ENCODE measurements at places on chromosomes 11 and 22.

- DNase-seq = no peak
Measured at GRCh38 chr11:4190098-4190497, 95.5 kb downstream of the RRM1 start.

DNA sequence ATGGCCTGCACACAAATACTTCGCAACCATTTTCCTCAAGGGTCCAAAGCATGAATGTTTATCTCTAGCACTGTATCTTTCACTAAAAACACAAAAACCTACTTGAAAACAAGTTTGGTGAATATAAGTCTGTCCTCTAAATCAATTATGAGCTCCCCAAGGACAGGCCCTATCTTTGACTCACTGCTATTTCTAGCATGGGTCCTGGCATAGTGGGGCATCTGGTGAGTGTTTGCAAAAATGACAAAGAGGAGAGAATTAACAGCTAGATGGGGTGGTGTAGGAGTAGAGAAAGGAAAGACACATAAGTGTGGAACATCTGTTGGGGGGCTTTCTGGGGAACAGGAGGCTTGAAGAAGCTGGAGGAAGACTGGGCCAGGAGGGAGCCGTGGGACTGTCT, 74.0 kb upstream of the PHOX2A start:
- no peak for DNase-seq

GRCh38 chr11:1598816-1599215, 722 bp upstream of the KRTAP5-2 start:
- no peak for DNase-seq

DNA sequence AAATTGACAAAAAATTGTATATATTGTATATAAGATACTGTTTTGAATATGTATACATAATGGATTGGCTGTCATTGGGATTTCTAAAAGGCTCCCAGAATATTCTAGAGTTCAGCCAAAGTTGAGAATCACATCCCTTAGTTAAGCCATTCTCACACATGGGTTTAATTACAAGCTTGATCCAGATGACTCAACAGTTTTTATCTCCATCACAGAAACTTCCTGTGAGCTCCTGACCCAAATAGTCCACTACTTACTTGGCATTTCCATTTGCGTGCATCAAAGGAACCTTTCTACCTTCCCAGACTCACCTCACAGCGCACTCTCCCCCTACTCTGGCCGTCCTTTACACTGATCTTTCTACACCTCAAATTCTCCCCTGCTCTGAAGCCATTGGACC, 184.8 kb upstream of the ARHGAP20 start:
- no peak for DNase-seq

- no peak for DNase-seq
Measured at GRCh38 chr22:37017356-37017755, 1.9 kb downstream of the TST start.

DNA sequence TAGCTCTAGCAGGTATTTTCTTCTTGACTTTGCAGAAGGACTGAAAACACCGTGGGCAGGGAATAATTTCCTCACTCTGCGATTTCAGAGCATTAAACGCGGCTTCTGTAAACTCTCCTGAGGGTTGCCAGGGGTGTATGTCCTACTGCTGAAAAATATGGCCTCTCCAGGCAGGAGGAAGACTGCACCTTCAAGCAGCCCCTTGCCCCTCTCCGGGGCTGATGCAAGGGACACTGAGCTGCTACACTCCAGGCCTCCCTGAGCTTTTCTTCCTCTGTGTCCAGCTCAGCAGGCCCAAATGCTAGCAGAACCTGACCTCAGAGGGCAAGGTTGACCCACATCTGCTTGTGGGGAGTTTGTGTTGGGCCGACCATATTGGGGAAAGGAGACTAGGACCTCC, 2.2 kb downstream of the CD6 start:
- no peak for DNase-seq

- no peak for DNase-seq
Measured at GRCh38 chr11:25242928-25243327, 746.1 kb downstream of the LUZP2 start.

DNA sequence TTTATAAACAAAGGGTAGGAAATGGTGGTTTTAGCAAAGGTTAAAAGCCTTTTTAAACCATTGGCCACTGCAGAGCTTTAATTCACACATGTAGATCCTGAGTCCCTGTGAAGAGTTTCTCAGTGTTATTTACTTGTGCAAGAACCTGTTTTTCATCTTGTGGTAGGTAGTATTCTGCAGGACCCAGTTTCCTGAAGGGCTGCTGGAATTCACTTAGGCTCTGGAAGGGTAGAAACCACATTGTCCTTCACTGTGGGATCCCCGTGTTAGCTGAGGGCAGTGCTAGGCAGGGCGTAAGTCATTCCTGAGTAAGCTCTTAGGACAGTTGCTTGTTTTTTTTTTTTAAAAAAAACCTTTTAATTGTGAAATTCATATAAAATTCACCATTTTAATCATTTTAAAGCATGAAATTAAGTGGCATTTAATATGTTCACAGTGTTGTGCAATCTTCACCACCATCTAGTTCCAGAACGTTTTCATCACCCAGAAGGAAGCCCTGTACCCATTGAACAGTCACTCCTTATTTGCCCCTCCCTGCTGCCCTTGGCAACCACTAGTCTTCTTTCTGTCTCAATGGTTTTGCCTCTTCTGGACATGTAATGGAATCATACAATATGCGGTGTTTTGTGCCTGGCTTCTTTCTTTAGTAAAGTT, 77.7 kb downstream of the C22orf31 start:
- no peak for DNase-seq

DNA sequence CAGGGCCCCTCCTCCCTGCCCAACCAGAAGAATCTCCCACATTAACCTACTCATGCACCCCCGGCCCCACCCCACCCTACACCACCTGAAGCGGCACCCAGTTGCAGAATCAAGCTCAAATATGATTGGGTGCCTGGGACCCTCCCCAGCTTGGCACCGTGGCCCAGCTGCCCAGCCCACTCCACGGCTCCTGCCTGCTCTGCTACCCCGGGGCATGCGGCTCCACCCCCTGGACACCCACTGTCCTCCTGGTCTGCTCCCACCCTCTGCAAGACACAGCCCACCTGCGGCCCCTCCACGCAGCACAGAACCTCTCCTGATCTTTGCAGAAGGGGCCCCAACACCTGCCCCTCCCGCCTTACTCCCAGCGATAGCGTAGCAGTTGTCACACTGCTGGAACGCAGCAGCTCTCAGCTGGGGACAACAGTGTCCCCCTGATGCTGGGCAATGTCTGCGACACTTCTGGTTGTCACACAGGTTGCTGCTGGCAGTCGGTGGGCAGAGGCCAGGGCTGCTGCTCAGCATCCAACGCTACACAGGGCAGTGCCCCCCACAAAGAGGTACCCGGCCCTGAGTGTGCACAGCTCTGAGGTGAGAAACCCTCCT, 32.0 kb upstream of the TESMIN start:
- no peak for DNase-seq

GRCh38 chr22:48649031-48649430, 1178.6 kb downstream of the BRD1 start:
- DNase-seq = no peak

DNA sequence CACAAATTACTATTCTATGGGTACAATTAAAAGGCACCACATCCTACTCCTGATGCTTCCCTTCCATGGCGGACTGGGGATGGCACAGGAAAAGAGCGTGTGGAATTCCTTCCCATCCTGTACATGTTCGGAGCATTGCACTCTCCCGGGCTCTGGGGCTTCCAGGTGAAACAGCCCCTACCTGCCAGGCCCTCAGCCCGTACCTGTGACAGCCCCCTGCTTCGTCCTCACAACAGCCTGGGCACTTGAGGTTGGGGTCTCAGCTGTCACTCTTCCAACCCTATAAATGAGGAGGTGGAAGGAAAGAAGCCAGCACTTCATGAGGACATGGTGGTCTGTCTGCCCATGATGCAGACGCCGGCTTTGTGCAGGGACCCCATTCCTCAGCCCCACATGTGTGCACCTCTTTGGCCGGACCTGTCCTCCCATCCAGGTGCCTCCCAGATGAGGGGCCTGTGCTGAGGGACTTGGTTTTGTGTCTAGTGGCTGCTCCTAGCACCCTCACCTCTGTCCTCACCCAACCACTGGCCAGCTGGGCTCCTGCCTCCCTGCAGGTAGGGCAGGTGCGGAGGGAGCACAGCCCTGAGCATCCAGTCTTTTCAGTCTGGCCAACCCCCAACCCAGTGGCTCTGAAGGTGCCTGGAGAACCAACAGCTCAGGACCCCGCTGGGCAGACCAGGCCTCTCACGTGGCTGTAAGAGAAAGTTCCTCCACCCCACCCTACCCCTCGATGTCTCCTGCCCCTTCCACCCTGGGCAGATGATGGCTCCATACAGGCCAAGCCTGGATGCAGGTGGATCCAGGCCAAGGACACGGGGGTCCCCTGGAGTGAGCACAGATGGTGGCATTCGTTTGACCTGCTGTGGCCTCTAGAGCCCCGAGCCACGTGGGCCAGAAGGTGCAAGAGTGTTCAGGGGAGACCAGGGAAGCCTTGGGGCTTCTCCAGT, 23.4 kb upstream of the WNT7B start:
- DNase-seq = no peak

- DNase-seq = no peak
Measured at GRCh38 chr11:42239188-42239587, 779.7 kb upstream of the LRRC4C start.

DNA sequence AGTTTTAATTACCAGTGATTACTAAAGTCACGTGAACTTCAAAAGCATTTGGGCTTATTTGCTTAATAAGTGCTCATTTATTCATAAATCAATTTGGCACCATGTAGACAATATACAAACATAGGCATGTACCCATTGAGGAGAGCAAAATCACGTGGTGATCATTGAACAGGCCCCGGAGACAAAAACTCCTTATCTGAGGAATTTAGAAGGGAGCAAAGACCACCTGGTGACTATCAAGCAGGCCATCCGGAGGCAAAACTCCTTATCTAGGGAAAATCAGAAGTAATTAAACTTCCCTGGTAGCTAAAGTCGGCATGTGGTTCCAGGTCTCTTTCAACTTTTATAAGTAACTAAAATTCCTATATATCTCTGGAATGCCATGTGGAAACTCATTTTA, 5.7 kb upstream of the BTBD10 start:
- no peak for DNase-seq

DNA sequence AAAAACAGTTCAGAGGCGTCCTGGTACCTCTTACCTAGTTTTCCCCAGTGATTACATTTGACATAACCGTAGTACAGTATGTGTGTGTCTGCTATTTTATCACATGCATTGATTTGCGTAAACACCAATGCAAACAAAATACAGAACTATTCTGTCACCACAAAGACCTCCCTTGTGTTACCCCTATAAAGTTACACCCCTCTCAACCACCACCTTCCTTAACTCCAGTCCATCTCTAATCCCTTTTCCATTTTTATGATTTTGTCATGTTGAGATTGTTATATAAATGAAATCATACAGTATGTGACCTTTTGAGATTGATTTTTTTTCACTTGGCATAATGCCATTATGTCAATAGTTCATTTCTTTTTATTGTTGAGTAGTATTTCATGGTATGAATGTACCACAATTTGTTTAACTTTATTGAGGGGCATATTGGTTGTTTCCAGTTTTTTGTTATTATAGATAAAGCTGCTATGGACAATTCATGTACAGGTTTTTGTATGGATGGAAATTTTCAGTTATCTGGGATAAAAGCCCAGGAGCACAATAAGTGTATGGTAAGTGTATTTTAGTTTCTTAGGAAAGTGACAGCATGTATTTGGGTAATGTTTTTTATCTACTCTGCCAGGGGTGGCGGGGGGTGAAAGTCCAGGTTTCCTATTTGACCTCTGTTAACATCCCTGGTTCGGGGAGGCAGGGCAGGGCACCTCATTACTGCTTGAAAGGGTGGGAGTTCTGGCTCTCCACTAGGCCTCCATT, 6.0 kb upstream of the SLC37A2 start:
- no peak for DNase-seq

- DNase-seq = no peak
Measured at GRCh38 chr22:24801901-24802465, 4.0 kb upstream of the SGSM1 start.

DNA sequence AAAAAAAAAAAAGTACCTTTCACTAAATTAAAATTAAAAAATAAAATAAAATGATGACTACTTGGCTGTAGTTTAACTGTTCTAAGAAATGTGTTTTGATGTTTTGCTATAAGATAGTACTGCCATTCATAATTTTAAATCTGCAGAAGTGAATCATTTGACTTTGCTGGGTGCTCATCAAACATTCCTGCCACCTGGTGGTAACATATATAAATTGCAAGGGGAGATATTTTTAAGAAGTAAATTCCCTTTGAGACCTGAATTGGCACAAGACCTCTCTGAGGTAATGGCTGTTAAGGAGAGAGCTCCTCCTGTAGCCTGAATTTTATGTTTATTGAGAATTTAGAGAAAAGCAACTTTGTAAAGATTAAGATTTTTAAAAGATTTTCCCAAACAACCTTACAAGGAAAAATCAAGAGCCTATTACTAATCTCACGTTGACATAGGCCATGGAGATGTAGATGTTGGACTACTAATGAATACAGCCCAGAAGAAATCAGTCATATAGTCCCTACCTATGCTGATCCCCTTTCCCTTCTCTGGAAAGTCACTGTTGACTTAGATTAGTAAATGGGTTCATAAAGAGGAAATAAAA, 11.9 kb upstream of the NARS2 start:
- DNase-seq = no peak

DNA sequence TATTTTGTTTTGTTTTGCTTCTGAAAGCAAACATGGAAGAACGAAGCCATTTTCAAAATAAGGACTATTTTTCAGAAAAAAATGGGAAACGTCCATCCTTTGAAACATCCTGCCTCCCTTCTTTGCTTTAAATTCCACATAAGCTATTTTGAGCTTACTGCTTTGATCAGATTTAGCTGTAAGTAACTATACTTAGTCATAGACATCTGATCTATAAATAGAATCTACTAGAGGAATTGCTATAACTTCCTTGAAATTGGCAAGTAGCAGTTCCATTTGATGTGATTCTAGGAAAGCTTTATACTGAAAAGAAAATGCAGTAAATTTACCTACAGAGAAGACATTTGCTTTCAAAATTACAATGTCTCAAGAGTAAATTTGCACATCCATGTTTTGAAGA, 305.8 kb downstream of the TTC28 start:
- DNase-seq = no peak

DNA sequence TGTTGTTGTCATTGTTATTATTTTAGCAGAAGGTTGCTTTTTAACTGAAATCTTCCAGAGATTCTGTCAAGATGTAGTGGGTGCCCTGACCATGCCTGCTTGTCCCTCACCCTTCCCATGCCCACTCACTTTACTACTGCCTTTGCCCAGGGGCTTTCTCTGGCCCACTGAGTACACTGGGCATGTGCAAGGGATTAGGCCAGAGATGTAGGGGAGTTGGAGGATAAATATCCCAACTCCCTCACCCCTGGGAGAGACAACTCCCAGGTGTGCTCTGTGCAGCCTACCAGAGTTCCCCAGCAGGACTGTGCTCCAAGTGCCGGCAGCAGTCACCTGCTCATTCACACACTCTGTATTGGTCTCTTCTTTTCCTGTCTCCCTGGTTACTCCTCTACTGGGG, 559.1 kb downstream of the MIAT start:
- no peak for DNase-seq

- DNase-seq = no peak
Measured at GRCh38 chr11:37788141-37788877, 1190.3 kb upstream of the RAG2 start.

- no peak for DNase-seq
Measured at GRCh38 chr11:105033781-105034180, 1.2 kb downstream of the CASP1 start.
